ENCODE measurements at places on chromosomes 7 and 10.

GRCh38 chr7:116171094-116171493 is 39.2 kb upstream of the TES start:
- DNase-seq, result no peak

GRCh38 chr7:1027242-1028043 is 16.9 kb upstream of the GPR146 start:
- DNase-seq, result no peak

GRCh38 chr7:75977743-75978142 is 16.7 kb downstream of the TMEM120A start:
- no peak for DNase-seq

DNA sequence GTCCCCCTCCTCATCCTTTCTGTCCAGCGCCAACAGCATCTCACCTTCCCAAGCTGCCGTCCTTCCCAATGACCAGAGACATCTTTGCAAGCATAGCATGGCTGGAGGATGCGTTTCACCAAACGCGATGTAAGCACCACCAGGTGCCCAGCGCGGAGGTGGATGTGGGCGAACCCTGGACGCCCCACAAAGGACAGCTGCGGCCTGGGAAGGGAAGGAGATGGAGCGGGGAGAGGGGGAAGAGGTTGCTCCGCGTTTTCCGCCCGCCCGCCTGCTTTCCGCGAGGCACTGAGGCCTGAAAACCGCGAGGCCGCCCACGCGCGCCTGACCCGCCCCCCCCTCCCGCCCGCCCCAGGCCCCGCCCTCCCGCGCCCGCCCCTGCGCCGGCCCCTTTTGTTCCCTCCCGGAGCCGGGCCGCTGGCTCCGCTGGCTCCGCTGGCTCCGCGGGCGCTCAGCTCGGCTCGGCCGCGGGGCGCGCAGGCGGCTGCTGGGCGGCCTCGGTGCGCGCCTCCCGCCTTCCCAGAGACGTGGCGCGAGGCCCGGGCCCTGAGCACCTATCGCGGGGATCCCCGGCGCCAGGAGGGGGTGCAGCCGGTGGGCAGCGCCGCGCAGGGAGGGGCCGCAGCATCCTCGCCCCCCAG is at the start of gene CLIP2:
TSS of gene CLIP2 (plus strand) at position 390 of the 641 bp plus-strand sequence. CDS start 28,140 bp downstream, outside the sequence.
- DNase-seq, result no peak

Measured in NCI-H187 treated with DMSO at 0.1 percent for 48 hours (cell line).